Foreskin keratinocyte (primary cell): ENCODE measurements at places on chromosomes 7 and 10. TPM values are rescaled to one million over a fixed set of nuclear protein-coding genes. Genes with fewer than 3 reads are reported as not detected.
A peak's percentile ranks its signal among the peaks of the same experiment; 100 is the strongest.

Gene PNLIPRP2
- not detected in 2 replicates for polyA plus RNA-seq

Gene DGKB
- polyA plus RNA-seq: not detected in 2 replicates

Gene STMP1
- 37.1 and 42.5 TPM in 2 replicates for polyA plus RNA-seq

Gene ADCY1
- 0.21 and 0.27 TPM in 2 replicates for polyA plus RNA-seq

Gene PCGF6
- polyA plus RNA-seq: 8.2 and 9.8 TPM in 2 replicates

DNA sequence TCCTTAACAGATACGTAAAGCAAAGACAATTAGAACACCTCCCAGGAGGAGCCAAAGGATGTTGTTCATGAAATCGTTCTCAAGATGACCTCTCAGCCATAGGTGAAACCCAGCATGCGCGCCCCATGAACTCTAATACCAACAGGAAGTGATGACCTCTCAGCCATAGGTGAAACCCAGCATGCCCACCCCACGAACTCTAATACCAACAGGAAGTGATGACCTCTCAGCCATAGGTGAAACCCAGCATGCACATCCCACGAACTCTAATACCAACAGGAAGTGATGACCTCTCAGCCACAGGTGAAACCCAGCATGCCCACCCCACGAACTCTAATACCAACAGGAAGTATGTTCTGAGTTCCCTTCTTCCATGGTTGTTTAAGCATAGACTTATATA lies 205.2 kb upstream of the ADARB2 start:
- no peak for DNase-seq

DNA sequence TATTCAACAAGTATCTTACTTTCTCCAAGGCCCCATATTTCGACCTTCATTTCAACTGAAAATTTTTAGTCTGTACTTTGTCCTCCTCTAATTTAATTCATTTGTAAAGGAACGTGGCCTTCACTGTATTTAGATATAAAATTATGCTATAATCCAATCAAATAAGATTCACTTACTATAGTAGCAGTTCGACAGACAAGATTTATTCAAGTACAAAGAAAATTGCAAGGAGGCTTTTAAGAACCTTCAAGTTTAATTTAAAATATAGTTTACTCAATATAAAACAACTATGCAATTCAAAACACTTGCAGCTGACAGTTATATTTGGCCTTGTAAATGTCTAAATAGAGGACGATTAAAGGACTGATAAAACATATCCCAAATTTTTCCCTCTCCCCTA lies 85.6 kb downstream of the RAPGEF5 start:
- no peak for DNase-seq

DNA sequence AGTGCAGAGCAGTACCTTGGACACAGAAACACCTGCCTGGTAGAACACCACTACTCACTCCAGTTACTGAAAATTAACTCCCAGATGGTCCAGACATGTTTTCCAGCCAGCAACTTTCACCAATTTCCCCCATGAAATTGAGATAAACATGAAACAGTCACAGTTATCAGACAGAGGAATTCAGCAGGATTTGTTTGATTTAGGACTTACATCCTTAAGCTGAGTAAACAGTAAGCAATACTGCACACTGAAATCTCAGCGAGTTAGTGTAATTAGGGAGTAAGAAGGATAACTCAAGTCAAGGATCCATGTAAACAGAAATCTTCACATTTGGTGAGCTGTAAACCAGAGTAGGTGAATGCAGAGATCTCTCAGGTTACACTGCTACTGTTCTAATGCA lies 353.5 kb downstream of the ELMO1 start:
- no peak for DNase-seq

- no peak for DNase-seq
These were observed 19.8 kb upstream of the SAR1A start for GRCh38 chr10:70190102-70190501.

GRCh38 chr10:11678074-11678793 lies 63.9 kb upstream of the ECHDC3 start:
- peak; percentile 62 for DNase-seq

- no peak for DNase-seq
These were observed 569.1 kb downstream of the ANKRD7 start for GRCh38 chr7:118793582-118793981.

DNA sequence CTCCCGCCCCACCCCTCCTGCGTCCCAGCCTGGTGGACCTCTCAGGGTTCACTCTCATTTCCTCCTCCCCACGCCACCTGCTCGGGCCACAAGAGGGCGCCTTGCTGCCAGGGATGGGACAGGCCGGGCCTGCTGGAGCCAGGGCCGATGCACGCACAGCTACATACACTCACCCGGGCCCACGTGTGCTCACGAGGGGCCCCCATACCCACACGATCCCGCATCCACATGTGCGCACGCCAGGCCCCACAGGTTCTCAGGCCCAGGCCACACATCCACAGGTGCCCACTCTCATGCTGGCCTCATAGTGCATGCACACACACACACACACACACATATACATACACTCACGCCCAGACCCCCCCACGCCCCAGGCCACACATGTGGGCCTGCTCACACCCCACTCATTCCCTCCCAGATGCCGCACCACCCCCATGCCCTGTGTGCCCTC lies 68.6 kb downstream of the LHPP start:
- peak; percentile 14 for DNase-seq

DNA sequence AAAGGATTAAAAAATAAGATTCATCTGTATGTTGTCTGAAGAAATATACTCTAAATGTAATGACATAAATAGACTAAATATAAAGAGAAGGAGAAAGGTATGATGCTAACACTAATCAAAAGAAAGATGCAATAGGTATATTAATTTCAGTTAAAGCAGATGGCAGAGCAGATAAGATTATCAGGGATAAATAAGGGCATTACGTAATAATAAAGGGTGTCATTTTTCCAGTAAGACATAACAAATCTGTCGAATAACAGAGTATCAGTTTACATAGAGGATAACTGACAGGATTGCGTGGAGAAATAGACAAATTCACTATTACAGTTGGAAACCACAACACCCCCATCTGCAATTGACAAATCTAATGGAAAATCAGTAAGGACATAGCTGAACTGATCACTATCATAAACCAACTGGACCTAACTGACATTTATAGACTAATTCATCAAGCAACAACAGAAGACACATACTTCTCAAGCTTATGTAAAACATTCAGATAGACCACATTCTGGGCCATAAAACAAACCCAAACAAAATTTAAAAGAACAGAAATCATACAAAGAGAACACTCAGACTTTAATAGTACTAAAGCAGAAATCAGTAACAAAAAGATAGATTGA lies 384.1 kb upstream of the COBL start:
- no peak for DNase-seq

- no peak for DNase-seq
These were observed 1144.6 kb downstream of the SORCS3 start for GRCh38 chr10:105785721-105786120.

DNA sequence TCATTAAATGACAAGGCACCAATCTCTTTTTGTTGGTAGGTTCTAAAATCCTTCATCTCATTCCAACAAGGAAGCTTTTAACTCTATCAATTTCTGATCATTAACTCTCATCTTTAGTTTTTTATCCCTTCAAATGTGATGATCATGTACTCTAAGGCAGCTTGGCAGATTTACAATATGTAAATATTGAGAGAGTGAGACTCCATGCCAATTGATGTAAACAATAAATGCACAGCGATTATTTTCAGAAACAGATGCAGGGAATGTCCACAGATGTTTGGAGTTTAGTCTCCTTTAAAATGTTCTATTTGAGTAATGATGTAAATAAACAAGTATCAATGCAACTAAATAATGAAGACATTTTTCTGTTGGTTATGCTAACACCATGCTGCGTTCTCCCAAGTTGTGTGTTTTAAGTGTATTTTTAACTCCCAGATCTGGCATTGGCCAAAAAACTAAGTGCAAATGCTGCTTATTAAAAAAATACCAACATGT lies 213.8 kb downstream of the AHR start:
- DNase-seq: no peak

GRCh38 chr7:93053209-93053948 lies 64.4 kb downstream of the SAMD9 start:
- DNase-seq: no peak

- no peak for DNase-seq
These were observed at the start of gene ADARB2 for GRCh38 chr10:1737222-1738061. Gene ADARB2 (minus strand): TSS chr10:1737525.

DNA sequence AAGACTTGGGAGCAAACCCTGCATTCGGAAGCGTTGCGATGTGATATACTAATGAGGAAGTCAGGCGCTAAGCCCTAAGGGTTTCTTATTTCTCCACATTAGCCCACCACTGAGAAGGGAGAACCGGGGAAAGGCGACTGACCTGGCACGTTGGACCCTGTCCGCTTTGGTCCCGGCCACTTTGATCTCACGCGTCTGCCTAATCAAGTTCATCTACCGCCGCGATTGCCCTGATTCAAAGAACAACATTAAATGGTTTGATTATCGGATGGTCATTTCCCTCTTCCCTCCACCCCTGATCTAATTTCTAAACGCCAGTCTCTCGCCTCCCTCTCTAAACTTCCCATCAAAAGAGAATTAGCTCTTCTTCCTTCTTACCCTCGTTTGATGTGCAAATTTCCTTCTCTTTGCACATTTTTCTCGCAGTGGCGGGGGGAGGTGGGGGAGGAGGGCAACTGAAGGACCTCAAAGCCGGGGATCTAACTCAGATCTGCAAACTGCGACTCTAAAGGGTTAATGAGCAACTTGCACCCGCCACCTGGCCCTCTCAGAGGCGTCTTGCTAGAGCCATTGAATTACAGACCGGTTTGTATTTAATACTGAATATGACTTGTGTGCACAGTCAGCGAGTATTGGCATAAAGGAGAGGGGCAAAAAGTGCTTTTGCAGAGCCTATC lies 687 bp upstream of the DKK1 start:
- peak; percentile 9 for DNase-seq

- no peak for DNase-seq
These were observed 448.4 kb upstream of the COBL start for GRCh38 chr7:51764976-51765375.

DNA sequence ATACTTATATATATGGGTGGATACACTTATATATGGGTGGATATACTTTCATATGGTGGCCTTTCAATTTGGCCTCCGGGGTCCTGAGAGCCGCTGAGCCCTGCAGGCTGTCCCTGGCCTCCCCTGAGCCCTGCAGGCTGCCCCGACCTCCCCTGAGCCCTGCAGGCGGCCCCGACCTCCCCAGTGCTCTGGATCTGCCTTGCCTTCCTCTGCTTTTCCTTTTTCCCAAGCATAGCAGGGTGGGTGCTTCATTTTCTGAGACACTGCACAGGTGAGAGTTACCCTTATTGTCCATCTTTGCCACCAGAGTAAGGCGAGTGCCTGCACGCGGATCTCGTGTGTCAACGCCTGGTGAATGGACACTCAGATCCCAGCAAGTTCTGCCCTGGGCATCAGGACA lies 106.6 kb downstream of the VIPR2 start:
- DNase-seq: no peak

GRCh38 chr10:58054881-58055280 lies 212.8 kb downstream of the IPMK start:
- no peak for DNase-seq

DNA sequence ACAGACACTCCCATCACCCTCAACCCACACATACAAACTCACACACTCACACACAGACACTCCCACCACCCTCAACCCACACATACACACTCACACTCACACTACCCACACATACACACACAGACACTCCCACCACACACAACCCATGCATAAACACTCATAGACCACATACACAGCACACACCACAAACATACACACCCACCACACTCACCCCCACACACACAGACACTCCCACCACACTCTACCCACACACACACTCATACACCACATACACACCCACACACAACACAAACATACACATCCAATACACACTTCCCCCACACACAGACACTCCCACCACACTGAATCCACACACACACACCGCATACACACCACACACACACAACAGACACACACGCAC lies 521.2 kb downstream of the TCERG1L start:
- DNase-seq: no peak

GRCh38 chr7:20264623-20265022 lies 47.4 kb upstream of the MACC1 start:
- DNase-seq: no peak

GRCh38 chr10:24115403-24115802 lies 93.5 kb upstream of the KIAA1217 start:
- no peak for DNase-seq

GRCh38 chr10:71039551-71039950 lies 151.2 kb upstream of the PCBD1 start:
- DNase-seq: no peak

DNA sequence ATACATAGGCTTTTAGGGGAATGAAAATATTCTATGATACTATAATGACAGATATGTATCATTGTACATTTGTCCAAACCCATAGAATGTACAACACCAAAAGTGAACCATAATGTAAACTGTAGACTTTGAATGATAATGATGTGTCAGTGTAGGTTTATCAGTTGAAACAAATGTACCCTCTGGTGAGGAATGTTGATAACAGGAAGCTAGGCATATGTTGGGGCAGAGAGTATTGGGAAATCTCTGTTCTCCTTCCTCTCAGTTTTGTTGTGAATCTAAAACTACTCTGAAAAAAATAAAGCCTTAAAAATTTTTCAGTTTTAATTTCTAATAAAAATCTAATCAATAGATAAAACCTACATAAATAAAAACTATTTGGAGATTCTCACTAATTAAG lies 36.9 kb downstream of the C1GALT1 start:
- DNase-seq: peak; percentile 48

DNA sequence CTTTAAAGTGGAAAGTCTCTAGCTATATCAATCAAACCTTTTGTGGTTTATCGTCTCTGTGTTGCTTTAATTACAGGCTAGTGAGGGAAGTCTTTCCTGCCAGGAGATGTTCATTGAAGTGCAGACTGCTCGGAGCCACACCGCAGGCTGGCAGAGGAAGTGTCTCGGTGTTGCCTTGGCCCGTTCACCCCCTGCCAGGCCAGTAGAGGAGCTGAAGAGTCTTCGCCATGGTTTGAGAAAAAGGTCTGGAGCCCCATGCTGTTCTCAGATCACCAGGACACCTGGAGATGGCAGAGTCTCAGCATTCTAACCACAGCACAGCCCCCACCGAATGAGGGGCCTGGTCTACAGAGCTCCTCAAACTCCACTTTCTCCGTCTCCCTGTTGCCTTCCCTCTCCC lies 275.9 kb upstream of the PLPP4 start:
- no peak for DNase-seq

- no peak for DNase-seq
These were observed 5.7 kb downstream of the PSMG3 start for GRCh38 chr7:1563981-1564602.

- DNase-seq: peak; percentile 81
These were observed 49.9 kb downstream of the DNAJC1 start for GRCh38 chr10:21953585-21954057.

DNA sequence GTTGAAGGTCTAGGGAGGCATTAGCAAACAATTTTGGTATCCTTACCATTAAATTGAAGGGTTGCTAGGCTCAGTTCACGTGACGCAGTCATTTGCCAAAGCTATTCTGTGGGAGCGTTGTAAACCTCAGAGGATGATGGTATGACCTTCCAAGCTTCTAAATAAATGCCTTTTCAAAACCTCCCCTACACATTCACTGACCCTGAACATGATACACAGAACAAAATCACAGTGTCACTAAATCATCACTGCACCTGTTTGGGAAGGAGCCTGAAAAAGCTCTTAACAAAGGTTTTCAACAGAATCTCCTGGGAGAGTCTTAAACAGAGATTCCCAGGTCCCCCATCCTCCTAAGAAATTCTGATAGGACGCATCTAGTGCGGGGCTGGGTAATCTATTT lies 13.2 kb upstream of the CCDC172 start:
- DNase-seq: no peak
